Occipital lobe (tissue), 3 donors: ENCODE measurements at places on chromosomes 6 and 20. TPM values are rescaled to one million over a fixed set of nuclear protein-coding genes. Genes with fewer than 3 reads are reported as not detected.

Gene COX4I2
- total RNA-seq: not detected

Gene IP6K3
- not detected for total RNA-seq

Gene OR2B6
- not detected for total RNA-seq

Gene THBS2
- 15.8 TPM for total RNA-seq

Gene IL20RA
- total RNA-seq: 0.16 TPM

Gene ENPP3
- 0.47 TPM for total RNA-seq

Gene HIVEP1
- 22.0 TPM for total RNA-seq

Gene SEMG1
- total RNA-seq: not detected

- DNase-seq: no peak
Observed at GRCh38 chr6:17276766-17277165, 4.4 kb upstream of the RBM24 start.

DNA sequence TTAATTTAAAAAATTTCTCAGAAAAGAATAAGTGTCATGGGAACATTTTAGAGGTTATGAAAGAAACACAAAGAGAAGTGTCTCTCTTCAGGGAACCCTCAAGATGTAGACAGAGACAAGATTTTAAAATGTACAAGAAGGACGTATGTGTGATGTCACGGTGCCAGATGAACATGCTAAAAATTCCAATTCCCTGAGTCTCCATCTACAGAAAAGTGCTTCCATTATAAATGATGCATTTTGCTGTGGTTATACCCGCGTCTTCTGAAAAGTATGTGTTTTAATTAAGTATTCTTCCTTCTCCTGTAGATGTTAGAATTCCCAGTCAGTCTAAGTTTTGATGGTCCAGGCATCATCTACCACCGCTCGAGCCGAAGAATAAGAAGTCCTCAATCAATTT, 489.1 kb downstream of the PREX1 start:
- no peak for DNase-seq

- DNase-seq: no peak
Observed at GRCh38 chr6:100155141-100155540, 161.1 kb upstream of the MCHR2 start.

GRCh38 chr6:168852376-168852884, 401.2 kb downstream of the THBS2 start:
- DNase-seq: no peak

DNA sequence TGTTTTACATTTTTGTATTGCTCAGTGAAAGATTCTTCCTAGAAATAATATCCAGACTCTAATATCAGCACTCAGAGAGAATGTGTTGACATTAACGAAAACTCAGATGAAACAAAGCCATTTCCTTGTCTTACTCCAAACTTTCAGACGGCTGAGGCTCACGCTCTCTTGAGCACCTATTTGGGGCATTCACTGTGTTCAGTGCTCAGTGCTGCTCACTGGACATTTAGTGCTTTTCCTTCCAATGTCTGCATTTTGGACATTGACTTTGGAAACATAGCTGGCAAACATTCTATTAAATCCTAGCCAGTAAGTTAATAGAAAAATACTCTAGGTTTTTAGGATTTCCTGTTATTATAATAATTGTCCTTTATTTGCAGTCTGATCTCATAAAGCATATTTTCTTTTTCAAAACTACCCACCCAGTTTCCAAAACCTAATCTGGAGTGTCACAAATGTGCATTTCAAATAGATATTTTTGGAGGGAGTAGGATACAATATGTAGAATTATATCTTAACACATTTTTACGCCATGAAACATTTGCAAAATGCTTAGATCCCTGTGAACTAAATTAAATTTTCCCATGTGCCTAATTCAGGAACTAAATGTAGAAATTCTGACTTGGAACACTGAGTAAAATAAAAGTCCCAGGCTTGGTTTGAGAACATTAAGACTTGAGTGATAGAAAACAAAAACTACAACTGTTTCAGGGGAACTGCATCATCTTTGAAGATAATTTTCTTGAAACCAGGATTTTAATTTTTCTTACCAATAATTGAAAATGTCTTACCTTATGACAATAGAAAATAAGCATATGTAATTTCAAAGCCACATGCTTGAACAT, 91.7 kb upstream of the B3GAT2 start:
- DNase-seq: no peak

- no peak for DNase-seq
Observed at GRCh38 chr6:27062755-27063154, 184.7 kb upstream of the PRSS16 start.

- peak; percentile 21 for DNase-seq
Observed at GRCh38 chr20:24441661-24442060, 27.8 kb upstream of the SYNDIG1 start.

DNA sequence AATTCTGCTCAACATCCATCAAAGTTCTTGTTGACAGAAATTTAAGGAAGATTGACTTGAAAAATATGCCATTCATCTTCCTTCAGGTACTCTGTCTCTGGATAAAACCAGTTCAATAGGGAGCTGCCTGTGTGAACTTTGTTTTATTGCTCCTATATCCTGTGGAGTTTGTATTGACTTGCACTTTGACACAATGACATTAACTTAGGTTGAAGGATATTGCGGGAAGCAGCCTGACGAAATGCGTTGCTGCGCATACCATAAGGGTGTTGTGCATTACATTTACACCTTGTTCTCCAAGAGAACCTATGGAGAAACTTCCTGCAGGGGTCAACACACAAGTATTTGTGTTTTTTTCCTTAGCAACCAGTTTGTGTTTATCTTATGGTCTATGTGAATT, 185.4 kb upstream of the GRIK2 start:
- DNase-seq: no peak

DNA sequence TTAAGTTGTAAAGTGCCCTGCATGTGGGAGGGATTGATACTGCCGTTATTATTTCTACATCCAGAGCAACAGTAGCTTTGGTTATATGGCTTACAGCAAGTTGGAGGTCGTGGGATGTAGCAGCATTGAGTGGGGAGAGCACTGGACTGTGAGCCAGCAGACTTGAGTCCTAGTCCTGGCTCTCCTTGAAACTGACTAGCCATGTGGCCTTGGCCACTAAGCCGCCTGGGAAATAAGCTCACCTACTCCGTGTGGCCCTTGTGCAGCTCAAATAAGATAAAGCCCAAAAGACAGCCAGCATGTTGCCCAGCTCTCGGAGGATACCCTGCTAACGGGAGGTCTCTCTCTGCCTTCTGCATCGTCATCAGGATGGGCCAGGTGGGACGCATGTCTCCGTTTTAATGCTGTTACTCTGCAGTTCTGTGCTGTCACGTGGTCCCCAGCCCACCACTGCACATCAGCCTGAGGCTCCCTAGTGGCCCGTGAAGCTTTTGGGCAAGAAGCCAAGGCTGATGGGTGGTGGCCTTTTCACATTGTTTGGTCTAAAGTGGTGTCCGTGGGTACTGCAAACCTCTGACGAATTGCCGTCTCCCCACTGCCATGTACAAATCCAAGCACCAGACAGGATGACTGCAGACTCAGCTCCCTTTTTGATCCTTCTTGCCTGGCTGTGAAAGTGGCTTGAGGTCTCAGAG, 7.9 kb downstream of the EPB41L1 start:
- no peak for DNase-seq

DNA sequence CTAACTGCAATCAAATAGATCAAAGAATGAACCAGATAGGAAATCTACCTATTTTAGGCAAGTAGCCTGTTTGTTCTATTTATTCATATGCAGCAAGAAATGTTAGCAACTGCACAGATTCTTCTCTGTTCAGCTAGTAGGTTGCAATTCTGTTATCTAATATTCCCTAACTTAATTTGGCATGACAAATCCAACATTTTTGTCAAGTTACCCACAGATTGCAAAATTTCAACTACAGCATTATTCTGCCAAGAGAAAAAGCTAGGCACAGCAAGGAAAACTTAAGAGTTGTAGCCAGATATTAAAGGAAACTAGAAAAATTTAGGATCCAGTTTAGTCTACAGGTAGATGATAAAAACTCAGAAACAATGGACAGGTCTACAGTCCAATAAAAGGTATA, 104.4 kb upstream of the SYNCRIP start:
- DNase-seq: no peak

DNA sequence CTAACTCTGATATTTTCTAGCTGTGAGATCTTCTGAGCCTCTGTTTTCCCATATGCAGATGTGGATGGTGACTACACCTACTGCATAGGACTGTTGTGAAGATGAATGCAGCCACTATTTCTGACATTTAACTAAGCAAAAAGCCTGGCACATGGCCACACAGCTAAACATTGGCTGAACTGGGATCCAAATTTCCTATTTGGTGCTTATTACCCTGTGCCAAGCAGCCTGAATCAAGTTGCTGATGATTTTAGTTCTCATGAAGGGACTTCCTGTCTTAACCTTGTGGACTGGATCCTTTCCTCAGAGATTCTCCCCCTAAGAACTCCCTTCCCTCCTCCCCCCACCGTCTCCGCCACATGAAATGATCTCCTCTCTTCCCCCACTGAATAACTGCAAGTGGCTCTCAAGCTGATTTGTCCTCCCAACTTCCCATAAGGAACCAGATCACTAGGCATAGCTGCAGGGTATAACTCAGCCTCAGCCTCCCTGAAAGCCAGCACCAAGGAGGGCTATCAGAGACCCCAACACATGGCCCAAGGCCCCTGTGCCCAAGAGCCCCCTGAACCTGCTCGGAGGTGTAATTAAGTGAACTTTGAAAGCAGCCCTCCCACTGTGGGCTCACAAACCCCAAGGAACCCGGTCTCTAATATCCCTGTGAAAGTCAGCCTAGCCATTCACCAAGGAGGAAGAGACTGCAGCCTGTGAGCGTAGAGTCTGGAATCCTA, 55.7 kb downstream of the MAFB start:
- DNase-seq: no peak

- DNase-seq: no peak
Observed at GRCh38 chr6:52077961-52078625, 9.3 kb downstream of the PKHD1 start.

DNA sequence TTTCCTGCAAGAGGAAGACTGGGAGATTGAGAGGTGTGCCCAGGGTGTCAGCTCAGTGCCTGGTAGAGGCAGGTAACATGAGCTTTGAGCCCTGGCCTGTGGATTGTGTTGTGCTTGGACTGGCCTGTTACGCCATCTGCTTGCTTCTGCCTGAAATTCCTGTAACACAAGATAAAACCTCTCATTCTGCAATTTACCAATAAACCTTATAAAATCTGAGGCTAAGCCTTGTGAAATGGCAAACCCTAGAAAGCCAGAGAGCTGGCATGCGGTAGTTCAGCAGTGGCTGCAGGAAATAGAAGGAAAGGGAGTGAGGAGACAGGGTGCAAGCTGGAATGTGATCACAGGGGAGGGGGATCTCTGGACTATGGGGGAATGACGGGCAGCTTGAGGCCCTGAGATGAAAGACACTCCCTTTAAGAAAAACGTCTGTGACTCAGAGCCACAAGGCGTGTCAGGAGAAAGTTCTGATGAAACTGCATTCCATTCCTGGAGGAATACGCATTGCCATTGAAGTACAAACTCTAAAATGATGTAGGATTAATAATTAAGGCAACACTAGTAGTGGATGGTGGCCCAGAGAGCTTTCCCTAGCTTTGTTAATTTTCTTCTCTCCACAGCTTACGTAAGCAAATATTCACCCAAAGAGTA, 26.3 kb upstream of the TFAP2A start:
- DNase-seq: no peak

GRCh38 chr6:141808662-141809061, 324.1 kb upstream of the GJE1 start:
- no peak for DNase-seq

GRCh38 chr20:38859070-38859690, 53.7 kb downstream of the PPP1R16B start:
- DNase-seq: no peak

- no peak for DNase-seq
Observed at GRCh38 chr6:144343701-144344428, 58.7 kb downstream of the UTRN start.

DNA sequence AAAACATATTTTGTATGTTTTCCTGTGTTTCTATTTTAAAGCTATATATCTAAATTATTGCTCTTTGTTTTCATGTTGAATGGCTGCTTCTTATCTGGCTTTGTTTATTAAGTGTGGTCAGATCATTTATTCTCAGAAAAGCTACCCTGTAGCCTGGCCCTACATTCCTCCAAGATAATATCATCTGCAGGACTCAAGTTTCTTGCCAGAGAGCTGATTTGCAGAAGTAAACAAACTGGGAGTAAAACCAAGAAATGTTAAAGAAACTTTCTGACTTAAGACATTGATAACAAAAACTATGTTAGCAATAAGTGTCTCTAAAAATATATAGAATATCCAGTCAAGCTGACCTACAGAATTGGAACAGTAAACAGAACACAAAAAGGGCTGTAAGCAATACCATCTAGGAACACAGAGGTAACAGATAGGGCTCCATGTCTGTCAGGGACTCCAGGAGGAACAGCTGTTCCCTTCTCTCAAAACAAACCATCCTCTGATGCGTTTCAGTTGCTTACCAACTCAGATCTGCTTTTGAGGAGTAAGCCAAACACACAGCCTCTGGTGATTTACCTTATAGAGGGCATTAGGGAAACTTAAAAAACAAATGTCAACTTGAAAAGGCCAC, 17.5 kb upstream of the CEP85L start:
- DNase-seq: no peak

GRCh38 chr20:56762401-56762800, 133.3 kb downstream of the TFAP2C start:
- no peak for DNase-seq

DNA sequence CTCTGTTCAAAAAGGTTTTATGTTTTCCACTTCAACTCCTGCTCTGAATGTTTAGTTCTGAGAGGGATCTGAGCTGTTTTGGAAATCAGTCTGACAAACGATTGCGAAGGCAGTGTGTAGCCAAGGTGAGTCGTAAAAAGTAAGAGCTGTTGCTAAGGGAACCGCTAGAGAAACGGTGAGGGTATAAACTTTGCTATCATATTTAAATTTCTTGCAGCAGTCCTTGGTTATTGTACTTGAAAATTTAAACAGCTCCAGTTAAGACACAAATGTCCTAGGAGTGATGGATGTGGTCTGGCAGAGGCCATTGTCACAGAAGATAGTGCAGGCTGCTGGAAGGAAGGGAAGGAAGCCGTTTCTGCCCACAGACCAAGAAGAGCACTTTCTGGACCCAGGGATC, 64.9 kb upstream of the CITED2 start:
- DNase-seq: no peak

- DNase-seq: no peak
Observed at GRCh38 chr6:23244300-23244699, 674.9 kb downstream of the HDGFL1 start.

- DNase-seq: no peak
Observed at GRCh38 chr6:168363302-168363701, 43.7 kb upstream of the DACT2 start.

GRCh38 chr6:16505711-16506357, 255.4 kb downstream of the ATXN1 start:
- DNase-seq: no peak

GRCh38 chr6:43942011-43942442, 172.0 kb downstream of the VEGFA start:
- no peak for DNase-seq

DNA sequence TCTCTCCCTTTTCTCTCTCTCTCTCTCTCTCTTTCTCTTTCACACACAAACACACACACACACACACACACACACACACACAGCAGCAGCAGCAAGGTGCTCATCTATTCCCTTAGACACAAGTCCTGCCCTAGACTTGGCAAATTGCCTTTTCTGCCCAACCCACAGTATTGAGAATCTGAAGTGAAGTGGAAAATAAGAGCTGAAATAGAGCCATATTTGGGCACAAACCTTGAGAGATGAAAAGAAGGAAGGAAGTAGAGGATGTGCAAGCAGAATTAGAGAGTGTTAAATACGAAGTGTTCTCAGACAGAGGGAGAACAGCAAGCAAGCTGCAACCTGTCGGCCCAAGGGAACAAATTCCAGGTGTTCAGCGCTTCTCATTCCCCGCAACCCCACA, 557.5 kb upstream of the NOX3 start:
- DNase-seq: no peak

GRCh38 chr6:124494956-124495664, 467.1 kb upstream of the RNF217 start:
- no peak for DNase-seq

GRCh38 chr20:3129094-3129493, 30.6 kb downstream of the FASTKD5 start:
- no peak for DNase-seq
